ENCODE measurements at places on chromosomes 16 and 17. TPM values are rescaled to one million over a fixed set of nuclear protein-coding genes. Genes with fewer than 3 reads are reported as not detected.

Gene CDRT15
- not detected for total RNA-seq

Gene CDH8
- under 0.01 TPM for total RNA-seq

Gene SLFN12L
- 0.25 TPM for total RNA-seq

Gene NR1D1
- 0.65 TPM for total RNA-seq

Gene NDRG4
- 14.1 TPM for total RNA-seq

Gene KRT28
- not detected for total RNA-seq

Gene CDK5R1
- total RNA-seq, result 0.97 TPM

Gene CPSF4L
- not detected for total RNA-seq

Gene GDPD3
- total RNA-seq, result 2.5 TPM

Gene ARHGAP23
- total RNA-seq, result 86.3 TPM

Gene MILR1
- 3.5 TPM for total RNA-seq

Gene SLC38A8
- total RNA-seq, result not detected

Gene CYB5D1
- total RNA-seq, result 9.9 TPM

Gene FOXL1
- total RNA-seq, result 0.81 TPM

Gene PLEKHM1
- 10.0 TPM for total RNA-seq

Gene ALDOA
- total RNA-seq, result 249 TPM

Gene BBS2
- 26.4 TPM for total RNA-seq

Gene TAC4
- total RNA-seq, result not detected

Gene CES1
- 0.16 TPM for total RNA-seq

Gene PTX4
- total RNA-seq, result 0.13 TPM

Gene CCDC92B
- not detected for total RNA-seq

Gene RBBP6
- total RNA-seq, result 30.2 TPM

Gene CDRT15L2
- total RNA-seq, result not detected

Gene EFCAB5
- 1.1 TPM for total RNA-seq

Gene MYO15A
- total RNA-seq, result 0.44 TPM

Gene RSAD1
- total RNA-seq, result 8.9 TPM

Gene MT1E
- 64.6 TPM for total RNA-seq

Gene FBXL16
- total RNA-seq, result under 0.01 TPM

Gene TERB1
- total RNA-seq, result 0.06 TPM

Gene TNFRSF13B
- not detected for total RNA-seq

Gene RECQL5
- total RNA-seq, result 7.1 TPM

Gene CDH13
- 78.2 TPM for total RNA-seq

Gene MYH8
- total RNA-seq, result not detected

Gene SLC35G6
- not detected for total RNA-seq

Gene KCNH4
- total RNA-seq, result 0.19 TPM

Gene CD79B
- total RNA-seq, result 1.1 TPM

Gene ABCA5
- 13.6 TPM for total RNA-seq

Gene NECAB2
- not detected for total RNA-seq

Gene MYH1
- total RNA-seq, result not detected

Gene TPPP3
- total RNA-seq, result not detected
